Activated naive CD4-positive, alpha-beta T cell treated with anti-CD3 and anti-CD28 coated beads, Interleukin-2, amount 50 U/mL, for 16 hours (primary cell): ENCODE measurements at places on chromosomes 1 and 21.

DNA sequence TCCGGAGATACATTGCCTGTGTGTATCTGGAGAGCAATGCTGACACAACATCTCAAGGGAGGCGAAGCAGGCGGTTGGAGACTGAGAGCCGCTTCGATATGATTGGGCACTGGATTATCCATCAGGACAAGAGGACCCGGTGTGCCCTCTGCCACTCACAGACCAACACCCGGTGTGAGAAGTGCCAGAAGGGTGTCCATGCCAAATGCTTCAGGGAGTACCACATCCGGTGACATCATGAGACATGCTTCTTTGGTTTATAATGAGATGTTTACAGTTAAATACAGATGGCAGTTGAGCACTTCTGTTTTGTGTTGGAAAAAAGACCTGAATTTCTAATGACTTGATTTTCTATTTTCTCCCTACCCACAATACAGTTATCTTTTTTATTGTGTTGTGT is 12.1 kb downstream of the PGBD2 start:
- DNase-seq, result no peak

DNA sequence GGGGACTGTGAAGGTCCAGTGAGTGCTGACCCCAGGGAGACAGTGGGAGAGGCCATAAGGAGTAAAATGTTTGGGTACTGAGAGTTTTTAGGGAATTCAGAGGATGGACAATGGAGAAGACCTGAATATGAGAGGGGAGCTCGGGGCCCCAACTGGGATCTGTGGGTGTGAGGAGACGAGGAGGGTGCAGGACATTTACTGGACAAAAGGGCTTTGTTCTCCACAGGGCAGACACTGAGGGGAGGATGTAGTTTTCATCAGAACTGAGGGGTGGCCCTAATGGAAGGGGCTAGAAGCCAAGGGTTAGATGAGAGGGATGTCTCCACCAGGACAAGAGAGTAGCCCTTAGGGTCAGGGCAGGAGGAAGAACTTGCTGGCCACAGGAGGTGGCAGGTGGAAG is 30.0 kb downstream of the TMCC2 start:
- no peak for DNase-seq

GRCh38 chr1:204087181-204087892 is 14.4 kb downstream of the SOX13 start:
- no peak for DNase-seq

GRCh38 chr1:194300776-194301175 is 1114.4 kb upstream of the B3GALT2 start:
- DNase-seq, result no peak

DNA sequence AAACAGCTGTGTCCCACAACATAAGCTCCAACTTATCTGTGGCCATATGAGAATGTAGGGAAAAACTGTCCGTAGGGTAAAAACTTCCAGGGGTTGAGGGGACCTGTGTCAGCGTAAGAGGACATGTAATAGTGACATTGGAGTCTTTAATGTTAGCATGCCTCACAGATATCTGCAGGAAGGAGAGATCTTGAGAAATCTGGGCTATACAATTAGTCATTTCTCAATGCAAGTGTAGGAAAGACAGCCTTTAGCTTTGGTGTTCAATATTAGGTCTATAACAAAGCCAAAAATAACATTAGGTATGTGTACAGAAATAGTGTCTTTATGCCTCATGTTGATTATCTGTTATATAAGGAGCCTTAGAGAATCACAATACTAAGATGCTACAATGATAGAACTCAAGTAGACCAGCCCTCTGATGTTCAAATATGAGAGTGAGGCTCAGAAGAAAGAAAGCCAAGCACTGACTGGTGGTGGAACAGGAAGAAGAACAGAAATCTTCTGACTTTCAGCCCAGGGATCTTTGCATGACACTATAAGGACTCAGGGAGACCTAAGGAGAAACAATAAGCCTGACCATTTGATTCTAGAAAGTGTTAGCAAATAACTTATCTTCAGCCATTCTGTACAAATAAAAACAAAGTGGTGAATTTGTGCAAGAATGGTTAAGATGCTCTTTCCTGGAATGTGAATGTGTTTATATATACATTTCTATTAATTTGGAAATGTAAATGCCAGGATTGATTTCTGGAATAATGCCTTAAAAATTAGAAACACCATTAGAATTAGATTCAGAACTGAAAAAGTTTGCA is 152.6 kb downstream of the ZC3H11B start:
- DNase-seq, result no peak

- no peak for DNase-seq
Measured at GRCh38 chr1:94579876-94580294, 38.3 kb upstream of the F3 start.

- DNase-seq, result no peak
Measured at GRCh38 chr1:220922951-220923350, 43.7 kb downstream of the HLX start.

- no peak for DNase-seq
Measured at GRCh38 chr1:88595355-88596002, 88.6 kb upstream of the PKN2 start.

DNA sequence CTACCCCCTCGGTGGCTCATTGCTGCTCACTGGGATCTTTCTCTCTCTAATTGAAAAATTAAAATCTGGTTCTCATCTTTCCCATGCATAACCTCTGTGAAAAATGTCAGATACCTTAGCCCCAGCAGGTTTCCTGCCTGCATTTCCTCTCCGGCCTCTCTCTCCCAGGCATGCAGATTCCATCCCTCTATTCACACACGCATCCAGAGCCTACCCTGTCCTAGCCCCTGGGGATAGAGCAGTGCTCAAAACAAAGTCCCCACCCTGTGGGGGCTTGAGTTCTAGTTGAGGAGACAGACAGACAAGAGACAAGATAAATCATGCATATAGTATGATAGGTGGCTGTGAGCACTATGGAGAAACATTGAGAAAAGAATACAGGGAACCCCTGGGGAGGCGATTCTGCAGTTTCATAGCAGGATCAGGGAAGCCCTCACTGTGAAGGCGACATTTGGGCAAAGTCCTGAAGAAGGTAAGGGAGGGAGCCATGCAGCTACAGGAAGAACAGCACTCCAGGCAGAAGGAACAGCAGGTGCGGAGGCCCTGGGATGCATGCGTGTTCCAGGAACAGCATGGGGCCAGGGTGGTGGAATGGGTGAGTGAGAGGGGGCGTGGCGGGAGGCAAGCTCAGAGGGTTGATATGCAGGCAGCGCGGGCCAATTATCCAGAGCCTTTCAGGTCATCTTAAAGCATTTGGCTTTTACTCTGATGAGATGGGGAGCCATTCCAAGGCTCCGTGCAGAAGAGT is 3.5 kb upstream of the BSND start:
- no peak for DNase-seq

- DNase-seq, result no peak
Measured at GRCh38 chr1:19514391-19514831, 29.1 kb upstream of the CAPZB start.

DNA sequence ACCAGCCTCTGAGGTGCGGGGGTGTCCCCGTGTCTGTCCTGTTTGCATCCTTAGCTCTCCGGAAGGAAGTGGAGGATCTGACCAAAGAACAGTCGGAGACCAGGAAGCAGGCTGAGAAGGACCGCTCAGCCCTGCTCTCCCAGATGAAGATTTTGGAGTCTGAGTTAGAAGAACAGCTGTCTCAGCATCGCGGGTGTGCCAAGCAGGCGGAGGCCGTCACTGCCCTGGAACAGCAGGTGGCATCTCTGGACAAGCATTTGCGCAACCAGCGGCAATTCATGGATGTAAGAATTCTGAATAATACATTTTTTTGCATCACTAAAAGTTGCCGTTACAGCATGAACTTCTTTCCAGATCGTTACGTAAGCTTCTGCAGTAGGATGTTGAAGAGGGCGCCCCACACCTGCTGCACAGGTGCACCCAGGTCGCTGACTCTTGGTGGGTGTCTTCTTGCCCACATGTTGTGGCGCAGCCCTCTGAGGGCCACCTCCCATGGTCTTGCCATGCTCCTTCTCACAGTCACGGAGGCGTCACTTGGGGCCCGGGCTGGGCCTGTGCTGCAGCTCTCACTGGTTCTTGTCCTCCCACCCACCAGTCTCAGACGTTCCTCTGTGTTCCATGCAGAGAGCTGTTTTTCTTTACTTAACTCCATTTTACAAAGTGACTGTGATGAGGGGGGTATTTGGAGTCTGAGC is 61.3 kb upstream of the DIP2A start:
- DNase-seq, result no peak

DNA sequence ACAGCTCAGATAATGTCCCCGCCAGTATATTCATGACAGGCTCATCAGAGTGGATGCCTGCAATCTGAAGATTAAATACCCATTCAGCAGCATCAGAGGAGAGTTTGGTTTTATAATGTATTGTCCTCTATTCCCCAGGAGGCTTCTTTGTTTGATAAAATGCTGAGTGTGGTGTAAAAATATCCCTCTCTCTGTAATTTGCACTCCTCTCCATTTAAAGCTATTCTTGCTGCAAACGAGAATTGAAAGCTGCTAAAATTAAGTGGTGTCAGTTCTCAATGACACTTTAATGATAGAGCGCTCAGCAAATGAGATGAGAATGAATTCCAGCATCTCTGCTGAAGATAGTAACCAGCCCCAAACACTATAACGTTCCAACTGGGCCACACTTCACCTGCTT is 205.7 kb upstream of the RRP15 start:
- DNase-seq, result no peak

- no peak for DNase-seq
Measured at GRCh38 chr1:204751883-204752687, 66.5 kb upstream of the LRRN2 start.

- no peak for DNase-seq
Measured at GRCh38 chr1:228960705-228961104, 225.4 kb downstream of the RHOU start.
